ENCODE measurements at places on chromosomes 7 and 10. TPM values are rescaled to one million over a fixed set of nuclear protein-coding genes. Genes with fewer than 3 reads are reported as not detected.

STRIP2 gene
- 48.9 TPM for polyA plus RNA-seq

NAT16 gene
- polyA plus RNA-seq: not detected

SUV39H2 gene
- polyA plus RNA-seq: 25.0 TPM

CAMK2B gene
- polyA plus RNA-seq: 164 TPM

PTPRN2 gene
- 1.4 TPM for polyA plus RNA-seq

CARD11 gene
- not detected for polyA plus RNA-seq

CALN1 gene
- 3.5 TPM for polyA plus RNA-seq

NME8 gene
- not detected for polyA plus RNA-seq

CNNM1 gene
- 10.4 TPM for polyA plus RNA-seq

FAM25C gene
- polyA plus RNA-seq: not detected
